ENCODE measurements at places on chromosomes 13 and 19. TPM values are rescaled to one million over a fixed set of nuclear protein-coding genes. Genes with fewer than 3 reads are reported as not detected.
A peak's percentile ranks its signal among the peaks of the same experiment; 100 is the strongest.

DNA sequence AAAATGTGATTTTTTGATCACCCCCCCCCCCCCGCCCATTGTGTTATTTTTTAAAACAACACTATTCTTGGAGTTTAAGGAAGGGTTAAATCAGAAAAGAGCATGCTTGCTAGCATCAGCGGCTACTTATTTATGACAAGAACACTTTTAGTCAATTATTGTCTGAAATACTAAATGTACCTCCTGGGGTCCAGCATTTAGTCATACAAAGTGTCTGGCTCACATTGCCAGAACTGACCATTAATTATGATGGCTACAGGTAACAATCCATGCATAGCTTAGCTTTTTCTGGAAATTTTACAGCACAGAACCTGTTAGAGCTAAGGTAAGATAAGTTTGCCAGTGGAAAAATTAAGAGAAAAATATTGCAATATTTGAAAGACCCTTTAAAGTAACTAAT is 90.1 kb downstream of the PCDH9 start:
- no peak for DNase-seq

SELENOV gene
- total RNA-seq: not detected

CFAP97D2 gene
- total RNA-seq: not detected

- no peak for DNase-seq
Measured at GRCh38 chr13:30847650-30848307, 58.3 kb upstream of the MEDAG start.

DNA sequence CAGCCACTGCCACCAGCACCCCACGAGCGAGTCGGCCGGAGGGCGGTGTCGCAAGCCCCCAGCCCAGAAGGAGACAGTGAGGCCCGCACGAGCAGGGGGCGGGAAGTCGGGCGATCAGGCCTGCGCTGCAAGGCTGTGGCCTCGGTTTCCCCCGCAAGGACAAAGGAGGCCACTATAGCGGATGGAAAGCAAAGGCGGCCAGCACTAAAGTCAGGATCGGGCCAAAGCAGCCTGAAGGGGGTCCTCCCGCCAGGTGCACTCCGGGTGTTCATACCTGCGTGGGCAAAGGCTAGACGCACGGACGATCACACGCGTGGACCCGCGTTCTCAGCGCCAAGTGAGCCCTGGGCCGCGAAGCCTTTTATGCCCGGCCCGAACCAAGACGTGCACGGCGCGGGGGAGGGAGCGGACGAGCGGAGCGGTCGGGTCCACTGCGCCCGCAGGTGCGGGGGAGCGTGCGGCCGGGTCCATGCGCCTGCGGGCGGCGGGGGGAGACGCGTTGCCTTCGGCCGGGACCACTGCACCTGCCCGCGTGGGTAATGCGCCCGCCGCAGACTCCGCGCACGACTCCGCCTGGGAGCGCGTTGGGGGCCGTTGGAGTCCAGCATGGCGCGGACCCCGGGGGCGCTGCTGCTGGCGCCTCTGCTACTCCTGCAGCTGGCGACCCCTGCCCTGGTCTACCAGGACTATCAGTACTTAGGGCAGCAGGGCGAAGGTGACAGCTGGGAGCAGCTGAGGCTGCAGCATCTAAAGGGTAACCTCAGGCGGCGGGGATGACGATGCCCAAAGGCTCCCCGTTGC is at the start of the genes PRDX2 and THSD8:
PRDX2 (minus strand) TSS at position 335 of the 801 bp plus-strand sequence. CDS start 539 bp downstream, outside the sequence.
THSD8 (plus strand) TSS at position 604 of the 801 bp plus-strand sequence; CDS start at position 607, 3 bp downstream.
- peak; percentile 87 for DNase-seq

GRCh38 chr13:109680288-109680687 is 106.1 kb downstream of the IRS2 start:
- no peak for DNase-seq

DNA sequence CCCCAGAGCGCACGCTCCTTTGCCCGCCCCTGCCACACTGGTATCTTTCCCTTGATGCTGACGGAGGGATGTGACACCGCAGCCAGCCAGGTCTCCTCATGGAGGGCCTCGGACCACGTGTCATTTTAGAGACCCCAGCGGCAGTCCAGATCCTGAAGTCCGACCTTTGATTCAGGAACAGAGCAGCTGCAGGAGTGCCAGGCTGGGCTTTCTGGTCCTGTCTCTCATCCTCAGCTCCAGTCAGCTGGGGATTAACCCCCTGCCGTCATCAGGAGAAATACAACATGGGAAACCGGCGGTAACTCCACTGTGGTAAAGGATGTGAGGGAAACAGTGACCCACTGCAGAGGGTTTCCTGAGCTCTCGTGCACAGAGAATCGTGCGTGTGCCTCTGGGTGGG is 140.6 kb downstream of the SIPA1L3 start:
- no peak for DNase-seq

GRCh38 chr19:46198756-46199155 is 30.8 kb upstream of the IGFL1 start:
- no peak for DNase-seq

DNA sequence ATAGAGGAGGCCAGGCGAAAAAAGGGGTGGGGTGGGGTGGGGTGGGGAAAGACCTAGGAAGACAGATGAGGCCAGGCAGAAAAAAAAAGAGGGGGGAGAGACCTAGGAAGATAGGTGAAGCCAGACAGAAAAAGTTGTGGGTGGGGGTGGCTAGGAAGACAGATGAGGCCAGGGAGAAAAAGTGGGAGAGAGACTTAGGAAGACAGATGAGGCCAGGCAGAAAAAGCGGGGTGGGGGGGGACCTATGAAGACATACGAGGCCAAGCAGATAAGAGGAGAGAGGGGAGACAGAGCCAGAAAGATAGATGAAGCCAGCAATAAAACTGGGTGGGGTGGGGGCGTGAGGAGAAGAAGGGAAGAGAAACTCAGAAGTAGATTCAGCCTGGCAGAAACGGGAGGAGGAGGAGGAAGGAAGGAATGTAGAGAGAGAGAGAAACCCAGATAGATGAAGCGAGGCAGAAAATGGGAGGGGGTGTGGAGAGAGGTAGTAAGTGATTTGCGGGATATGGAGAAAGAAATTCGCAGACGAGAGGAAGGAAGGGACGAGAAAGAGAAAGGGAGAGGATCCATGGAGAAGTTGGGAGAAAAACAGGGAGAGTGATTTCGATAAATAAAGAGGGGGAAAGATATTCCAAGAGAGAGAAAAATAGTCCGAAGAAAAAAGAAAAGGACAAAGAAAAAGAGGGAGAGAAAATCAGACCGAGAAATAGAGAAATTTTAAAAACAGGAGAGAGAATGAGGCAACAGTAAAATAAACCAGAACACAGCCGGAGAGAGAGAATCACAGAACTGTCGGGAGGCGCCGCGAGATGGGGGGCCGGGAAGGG is 12.2 kb upstream of the CACNG6 start:
- no peak for DNase-seq

C1QTNF9B gene
- not detected for total RNA-seq

- DNase-seq: peak; percentile 35
Measured at GRCh38 chr13:100633461-100633860, 41.1 kb downstream of the TMTC4 start.

- DNase-seq: peak; percentile 74
Measured at GRCh38 chr13:22278336-22278929, 607.6 kb downstream of the FGF9 start.

- no peak for DNase-seq
Measured at GRCh38 chr19:41330481-41330880, 20.5 kb downstream of the CCDC97 start.

DNA sequence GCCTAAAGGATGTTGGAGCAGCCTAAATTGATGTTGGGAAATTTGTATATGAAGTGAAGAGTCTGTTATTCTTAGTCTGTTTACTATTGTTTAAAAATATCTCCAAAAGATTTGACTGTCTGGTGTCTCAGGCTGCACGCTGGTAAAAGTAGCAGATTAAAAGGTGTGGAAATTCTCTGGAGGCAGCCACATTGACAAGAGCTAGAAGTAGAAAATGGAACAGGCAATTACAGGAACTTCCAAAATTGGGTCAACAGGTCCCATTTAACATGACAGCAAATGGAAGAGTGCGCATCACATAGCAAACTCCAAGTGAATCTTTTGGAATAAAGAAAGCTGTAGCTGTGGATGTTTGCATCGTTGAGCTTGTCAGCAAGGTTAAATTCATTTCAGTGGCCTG is 138.3 kb downstream of the MTUS2 start:
- DNase-seq: no peak

- no peak for DNase-seq
Measured at GRCh38 chr13:103878891-103879605, 812.8 kb upstream of the SLC10A2 start.

DNA sequence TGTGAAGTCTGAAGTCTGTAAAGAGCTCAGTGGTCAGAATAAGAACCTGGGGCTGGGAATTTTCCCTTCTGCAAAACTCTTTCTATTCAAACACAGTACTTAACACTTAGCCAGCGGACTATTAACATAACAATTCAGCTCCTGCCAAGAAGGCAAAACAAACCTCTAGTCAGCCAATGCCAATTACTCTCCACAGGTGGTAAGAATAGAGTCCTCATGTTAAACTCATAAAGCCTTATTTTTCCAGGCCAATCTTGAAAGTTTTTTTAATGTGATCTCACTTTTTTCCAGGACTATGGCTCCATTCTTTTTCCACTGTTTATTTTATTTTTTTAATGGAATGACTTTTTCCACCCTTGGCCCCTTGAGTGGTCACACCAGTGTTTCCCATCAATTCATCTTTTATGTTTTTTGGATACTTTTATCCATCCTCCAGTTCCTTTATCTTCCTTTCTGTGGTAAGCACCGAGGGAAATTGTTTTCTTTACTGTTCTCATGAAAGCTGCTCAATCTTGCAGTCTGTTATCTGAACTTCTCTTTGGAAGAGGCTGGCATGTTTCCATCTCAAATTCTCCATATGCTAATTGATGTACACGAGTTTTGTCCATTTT is 217.3 kb downstream of the LHFPL6 start:
- no peak for DNase-seq

MEIOSIN gene
- total RNA-seq: not detected

DNA sequence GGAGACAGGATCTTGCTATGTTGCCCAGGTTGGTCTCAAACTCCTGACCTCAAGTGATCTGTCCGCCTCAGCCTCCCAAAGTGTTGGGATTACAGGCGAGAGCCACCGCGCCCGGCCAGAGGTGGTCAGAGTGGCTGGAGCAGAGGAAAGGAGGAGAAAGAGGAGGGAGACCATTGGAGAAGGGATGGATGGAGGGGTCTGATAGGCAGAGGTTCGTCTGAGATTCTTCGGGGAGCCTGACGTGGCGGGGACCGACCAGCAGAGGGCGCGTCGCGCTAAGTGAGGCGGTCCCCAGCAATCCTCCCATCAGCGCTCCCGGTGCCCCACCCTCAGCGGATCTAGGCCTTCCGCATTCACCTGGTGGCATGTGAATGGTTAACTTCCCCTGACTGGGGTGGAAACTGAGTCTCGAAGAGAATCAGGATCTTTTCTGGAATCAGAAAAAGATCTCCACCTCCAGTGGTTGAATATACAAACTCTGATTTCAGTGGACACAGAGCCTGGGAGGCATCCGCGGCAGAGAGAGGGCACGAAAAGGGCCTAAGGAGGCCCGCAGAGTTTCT is 8.8 kb downstream of the GTPBP3 start:
- DNase-seq: peak; percentile 82

GRCh38 chr19:6250024-6250615 is 29.7 kb downstream of the MLLT1 start:
- DNase-seq: no peak
